ENCODE measurements at places on chromosomes 5 and 9.
A peak's percentile ranks its signal among the peaks of the same experiment; 100 is the strongest.

- no peak for DNase-seq
Measured at GRCh38 chr5:117587111-117587510, 1012.5 kb upstream of the SEMA6A start.

- peak; percentile 76 for DNase-seq
Measured at GRCh38 chr5:40033411-40033810, 608.6 kb upstream of the DAB2 start.

- DNase-seq: peak; percentile 59
Measured at GRCh38 chr5:171386861-171387344, 746 bp upstream of the NPM1 start.

DNA sequence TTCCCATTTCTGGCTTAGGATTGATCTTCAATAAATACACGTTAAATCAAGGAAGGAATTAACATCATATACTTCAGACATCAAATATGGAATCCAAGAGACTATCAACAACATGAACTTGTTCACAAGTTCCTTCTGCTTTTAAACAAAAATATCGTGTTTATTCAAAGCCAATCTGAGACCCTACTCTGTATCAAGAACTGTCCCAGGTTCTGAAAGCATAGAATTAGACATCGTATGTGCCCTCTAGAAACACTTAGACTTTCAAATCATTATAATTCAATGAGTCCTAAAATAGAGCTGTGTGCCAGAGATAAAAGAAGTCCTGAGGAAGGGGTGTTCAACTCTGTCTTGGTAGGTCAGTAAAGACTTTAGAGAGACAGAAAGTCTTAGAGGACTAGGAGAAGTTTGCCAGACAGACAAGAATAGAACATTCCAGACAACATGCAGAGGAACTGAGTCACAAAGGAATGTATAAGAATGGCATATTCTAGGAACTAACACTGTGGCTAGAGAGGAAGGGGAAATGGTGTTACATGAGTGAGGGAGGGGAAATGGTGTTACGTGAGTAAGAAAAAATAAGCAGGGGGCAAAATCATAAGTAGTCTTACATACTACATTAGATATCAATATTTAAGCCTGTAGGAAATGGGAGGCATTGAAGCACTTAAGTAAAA is 2.9 kb downstream of the TPD52L3 start:
- DNase-seq: no peak

GRCh38 chr5:16568875-16569580 is 47.8 kb downstream of the RETREG1 start:
- no peak for DNase-seq

DNA sequence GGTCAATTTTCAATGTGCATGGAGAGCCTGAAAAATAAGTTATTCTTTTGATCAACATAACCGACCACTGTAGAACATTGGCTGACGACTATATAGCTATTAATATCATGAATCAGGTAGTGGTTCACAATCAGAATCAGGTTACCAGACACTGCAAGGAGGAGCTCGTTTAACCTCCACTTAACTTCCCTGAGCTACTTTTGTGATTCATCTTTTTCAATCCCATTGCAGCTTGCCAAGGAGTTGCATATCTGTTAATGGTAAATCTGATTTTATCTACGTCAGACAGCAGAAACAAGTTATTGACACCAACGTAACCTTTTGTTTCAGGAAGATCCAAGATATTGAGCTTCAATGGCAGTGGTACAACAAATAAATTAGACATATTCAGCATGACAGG is 2263.8 kb upstream of the ACO1 start:
- no peak for DNase-seq
